NCI-H1092 (cell line): ENCODE measurements at places on chromosomes 3 and 15.

GRCh38 chr3:171898192-171898591 lies 55.0 kb downstream of the TMEM212 start:
- DNase-seq, result no peak

- DNase-seq, result peak; percentile 53
Measured at GRCh38 chr3:88219138-88219792, 69.5 kb downstream of the C3orf38 start.

DNA sequence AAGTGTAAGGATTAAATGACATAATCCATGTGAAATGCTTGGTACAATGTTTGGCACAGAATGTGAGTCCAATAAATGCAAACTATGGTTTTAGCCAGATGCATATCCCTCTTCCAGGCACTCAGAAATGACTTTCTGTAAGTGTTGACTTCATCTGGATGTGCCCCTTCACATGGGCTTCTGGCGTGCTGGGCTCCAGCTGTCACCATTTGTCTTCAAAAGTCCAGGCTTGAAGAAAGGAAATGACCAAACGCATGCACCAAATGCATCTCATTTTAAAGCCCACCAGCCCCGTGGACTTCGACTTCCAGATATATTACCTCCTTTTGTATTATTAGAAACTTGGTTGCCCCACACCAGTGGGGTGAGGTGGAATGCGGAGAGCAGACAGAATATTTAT lies 23.7 kb downstream of the CRYGS start:
- DNase-seq, result no peak

- DNase-seq, result no peak
Measured at GRCh38 chr3:190811775-190812480, 50.6 kb downstream of the GMNC start.

DNA sequence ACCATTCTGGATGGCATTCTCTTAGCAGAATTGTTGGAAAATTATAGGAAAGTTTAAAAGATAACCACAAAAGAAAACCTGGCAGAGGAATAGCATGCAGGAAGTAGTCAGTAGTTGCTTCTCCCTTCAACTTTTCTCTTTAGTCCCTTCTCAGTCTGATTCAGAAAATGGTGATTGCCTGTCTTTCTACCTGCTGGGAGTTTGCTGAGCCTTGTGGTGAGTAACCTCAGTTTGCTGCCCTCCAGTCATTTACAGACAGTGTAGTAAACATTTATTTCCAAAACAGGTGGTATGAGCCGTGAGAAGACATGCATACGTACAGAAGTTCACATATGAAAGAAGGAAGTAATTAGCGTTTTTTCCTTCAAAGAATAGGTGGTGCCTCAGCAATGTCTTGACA lies 224.7 kb upstream of the POU1F1 start:
- no peak for DNase-seq

GRCh38 chr15:99606646-99607045 lies 40.9 kb downstream of the MEF2A start:
- DNase-seq, result no peak

DNA sequence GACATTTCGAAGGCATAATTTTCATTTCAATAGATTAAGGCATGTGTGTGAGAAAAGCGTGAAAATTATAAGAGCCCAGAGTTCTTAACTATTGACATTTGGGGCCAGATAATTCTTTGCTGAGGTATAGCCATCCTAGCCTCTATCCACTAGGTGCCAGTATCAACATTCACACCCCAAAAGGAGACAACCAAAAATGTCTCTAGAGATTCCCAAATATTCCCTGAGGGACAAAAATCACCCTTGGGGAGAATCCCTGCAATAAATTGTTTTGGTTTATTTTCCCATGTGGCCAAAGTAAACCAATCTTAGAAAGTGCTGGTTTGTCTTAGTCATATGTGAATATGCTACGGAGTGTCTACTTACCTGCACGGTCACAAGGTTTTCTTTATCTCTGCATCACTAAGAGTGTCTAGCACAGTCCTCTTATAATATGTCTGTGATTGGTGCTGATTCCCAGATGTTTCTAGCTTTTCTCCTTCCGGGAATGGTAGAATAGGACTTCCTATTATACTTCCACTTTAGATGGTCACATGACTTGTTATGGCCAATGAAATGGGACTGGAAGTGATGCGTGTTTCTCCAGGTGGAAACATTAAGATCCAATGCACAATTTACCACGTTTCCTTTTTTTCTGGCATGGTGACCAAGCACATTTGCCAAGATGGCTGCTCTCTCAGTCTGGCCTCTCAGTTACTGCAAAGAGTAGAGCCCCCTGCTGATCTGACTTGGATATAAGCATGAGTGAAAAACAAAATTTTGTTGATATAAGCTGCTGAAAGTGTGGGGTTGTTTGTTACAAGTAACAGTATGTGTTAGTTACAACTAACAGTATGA lies 8.0 kb upstream of the KBTBD8 start:
- DNase-seq, result no peak

GRCh38 chr3:195407531-195408409 lies 35.0 kb downstream of the ACAP2 start:
- DNase-seq, result no peak

DNA sequence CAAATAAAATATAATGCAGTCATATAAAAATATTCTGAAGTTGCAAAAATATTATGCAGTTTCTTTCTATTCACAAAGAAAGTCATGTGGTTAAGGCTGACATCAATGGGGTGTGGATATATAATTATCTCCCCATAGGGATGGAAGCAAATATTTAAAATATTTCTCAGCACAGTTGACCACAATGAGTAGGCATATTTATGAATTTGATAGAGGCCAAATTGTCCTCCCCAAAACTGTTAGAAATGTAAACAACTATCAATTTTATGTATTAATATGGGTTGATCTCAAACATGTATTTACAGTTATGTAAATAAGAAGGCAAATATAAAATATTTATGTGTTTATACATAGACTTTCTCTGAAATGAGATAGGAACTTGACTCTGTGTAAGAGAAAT lies 246.0 kb upstream of the CBLB start:
- DNase-seq, result no peak

DNA sequence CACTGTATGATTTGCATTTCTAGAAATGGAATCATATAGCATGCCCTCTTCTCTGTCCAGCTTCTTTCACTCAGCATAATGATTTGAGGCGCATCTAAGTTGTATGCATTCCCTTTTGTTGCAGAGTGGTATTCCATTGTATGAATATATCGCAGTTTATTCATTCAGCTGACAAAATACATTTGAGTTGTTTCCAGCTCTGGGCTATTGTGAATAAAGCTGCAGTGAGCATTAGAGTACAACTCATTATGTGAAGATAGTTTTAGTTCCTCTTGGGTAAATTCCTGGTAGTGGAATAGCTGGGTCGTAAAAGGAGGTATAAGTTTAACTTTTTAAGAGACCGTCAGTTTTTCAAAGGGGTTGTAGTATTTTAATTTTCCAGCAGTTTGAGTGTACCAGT lies 38.5 kb upstream of the POLR2M start:
- no peak for DNase-seq

- DNase-seq, result no peak
Measured at GRCh38 chr3:179196098-179196497, 47.9 kb downstream of the PIK3CA start.
